ENCODE measurements at places on chromosomes 12 and 14. TPM values are rescaled to one million over a fixed set of nuclear protein-coding genes. Genes with fewer than 3 reads are reported as not detected.

DNA sequence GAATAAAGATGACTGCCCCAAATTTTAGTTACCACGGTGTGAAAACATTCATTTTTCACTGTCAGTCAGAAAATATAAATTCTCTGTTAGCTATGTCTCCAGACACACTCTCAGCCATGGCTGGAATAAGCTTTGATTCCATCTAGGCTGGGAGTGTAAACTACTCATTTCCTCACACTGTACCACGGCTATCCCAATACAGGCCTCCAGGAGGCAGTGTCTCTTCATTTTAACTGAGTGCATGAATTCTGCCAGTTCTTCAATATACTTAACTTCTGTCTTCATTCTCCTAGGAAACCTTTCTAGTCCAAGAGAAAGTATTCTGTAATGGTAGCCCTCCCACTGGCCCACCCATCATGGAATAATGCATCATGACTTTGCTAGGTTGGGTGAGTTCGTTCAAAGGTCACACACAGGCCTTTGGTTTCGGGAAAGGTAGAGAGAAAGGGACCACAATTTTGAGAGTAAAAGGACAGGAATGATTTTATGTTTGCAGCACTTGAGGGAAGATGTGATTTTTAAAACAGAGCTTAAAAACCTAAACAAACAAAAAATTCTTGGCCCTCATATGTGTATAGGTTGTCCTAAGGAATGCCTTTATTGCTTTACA is 381.1 kb downstream of the SEC23A start:
- no peaks in the 10 kb centered on the region for H3K27me3 ChIP-seq
- no peak overlapping the region for H3K27ac ChIP-seq
- DNase-seq = peak; percentile 33
- H3K4me1 ChIP-seq = no peaks in the 10 kb centered on the region

Gene PTCSC3
- total RNA-seq = not detected

GRCh38 chr12:27653661-27654060 is 42.6 kb upstream of the REP15 start:
- H3K27me3 ChIP-seq = no peaks in the 10 kb centered on the region
- no peaks in the 10 kb centered on the region for H3K36me3 ChIP-seq
- no peak overlapping the region for H3K27ac ChIP-seq
- no peaks in the 10 kb centered on the region for H3K4me1 ChIP-seq

Gene CACNA1C
- total RNA-seq = 45.3 TPM

Gene AKAP6
- total RNA-seq = 4.1 TPM

GRCh38 chr12:51848841-51849735 is 570 bp upstream of the FIGNL2 start:
- peaks cover 8% of the 10 kb centered on the region for H3K4me1 ChIP-seq
- H3K27ac ChIP-seq = peak overlapping the region; percentile 72
- no peak for DNase-seq
- H3K4me3 ChIP-seq = peak overlapping the region; percentile 52
- H3K27me3 ChIP-seq = no peaks in the 10 kb centered on the region

Gene RNFT2
- total RNA-seq = 1.4 TPM

DNA sequence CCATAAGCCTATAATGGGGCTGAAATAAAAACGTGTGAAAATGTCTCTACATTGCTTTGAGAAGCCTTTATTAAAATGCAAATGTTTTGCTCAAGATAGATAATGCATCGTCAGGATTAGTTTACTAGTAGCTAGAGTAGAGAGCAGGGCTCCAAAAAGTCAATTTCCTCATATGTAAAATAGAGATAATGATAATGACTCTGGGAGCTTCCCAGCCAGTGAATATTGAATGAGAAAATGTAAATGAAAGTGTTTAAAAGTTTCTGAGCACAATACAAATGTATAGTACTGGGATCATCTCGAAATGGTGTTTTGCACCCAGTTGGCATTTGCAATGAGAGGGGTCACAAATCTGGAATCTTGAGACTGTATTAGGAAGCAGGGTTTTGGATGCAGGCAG is 135.3 kb downstream of the OTOGL start:
- H3K27ac ChIP-seq = no peak overlapping the region
- H3K36me3 ChIP-seq = no peaks in the 10 kb centered on the region

Gene LYZ
- 7.4 TPM for total RNA-seq

DNA sequence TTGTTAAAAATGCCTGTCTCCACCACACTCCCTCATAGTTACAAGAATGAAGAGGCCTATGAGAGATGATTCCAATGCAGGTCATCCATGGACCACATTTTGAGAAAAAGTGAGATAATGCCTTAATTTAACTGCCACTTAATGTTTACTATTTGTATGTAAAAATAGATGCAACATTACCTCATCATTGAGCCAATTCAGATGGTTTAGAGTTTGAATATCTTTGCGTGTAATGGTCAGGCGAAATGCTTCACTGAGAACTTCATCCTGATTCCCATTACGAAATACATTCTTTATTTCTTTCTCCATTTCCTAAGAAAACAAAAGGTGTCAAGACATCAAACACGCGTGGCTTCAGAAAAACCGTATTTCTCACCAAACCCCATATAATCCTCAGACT is 42.3 kb downstream of the SENP1 start:
- DNase-seq = no peak
- no peaks in the 10 kb centered on the region for H3K36me3 ChIP-seq
- no peaks in the 10 kb centered on the region for H3K4me1 ChIP-seq
- H3K27me3 ChIP-seq = no peaks in the 10 kb centered on the region
- no peak overlapping the region for H3K4me3 ChIP-seq

Gene PTGER2
- total RNA-seq = 1.5 TPM

DNA sequence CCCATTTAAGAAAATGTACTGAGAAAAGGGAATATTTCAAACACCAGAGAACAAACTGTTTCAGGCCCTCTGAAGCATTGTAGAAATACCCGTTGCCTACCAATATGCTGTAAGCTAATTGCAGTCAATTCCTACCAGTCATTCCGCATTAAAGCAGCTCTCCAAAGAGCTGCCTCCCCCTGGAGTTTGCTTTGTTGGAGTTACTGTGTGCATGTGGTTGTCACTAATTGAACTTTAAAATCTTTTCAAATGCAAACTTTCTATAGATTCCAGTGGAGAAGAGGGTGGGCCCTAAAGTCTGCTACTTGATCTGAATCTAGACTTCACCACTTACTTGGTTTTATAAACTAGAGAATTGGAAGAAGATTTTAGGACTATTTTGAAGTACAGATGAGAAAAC is 112.7 kb downstream of the PLXNC1 start:
- no peaks in the 10 kb centered on the region for H3K4me1 ChIP-seq
- no peak for DNase-seq
- H3K27me3 ChIP-seq = no peaks in the 10 kb centered on the region
- peak overlapping the region; percentile 91 for H3K27ac ChIP-seq
- H3K36me3 ChIP-seq = no peaks in the 10 kb centered on the region
- H3K4me3 ChIP-seq = no peak overlapping the region

- no peaks in the 10 kb centered on the region for H3K36me3 ChIP-seq
- no peaks in the 10 kb centered on the region for H3K27me3 ChIP-seq
- H3K27ac ChIP-seq = peak overlapping the region; percentile 73
- H3K4me1 ChIP-seq = no peaks in the 10 kb centered on the region
- DNase-seq = no peak
Observed at GRCh38 chr12:14846042-14846587, 2.8 kb upstream of the ART4 start.

- no peak overlapping the region for H3K27ac ChIP-seq
- H3K36me3 ChIP-seq = no peaks in the 10 kb centered on the region
- peaks cover 6% of the 10 kb centered on the region for H3K4me1 ChIP-seq
- H3K27me3 ChIP-seq = no peaks in the 10 kb centered on the region
Observed at GRCh38 chr14:68473794-68474193, 319.1 kb downstream of the ZFP36L1 start.

- no peaks in the 10 kb centered on the region for H3K4me1 ChIP-seq
- no peak overlapping the region for H3K4me3 ChIP-seq
- no peaks in the 10 kb centered on the region for H3K36me3 ChIP-seq
- H3K27me3 ChIP-seq = no peaks in the 10 kb centered on the region
- no peak overlapping the region for H3K27ac ChIP-seq
- DNase-seq = no peak
Observed at GRCh38 chr14:101623685-101624444, 62.6 kb downstream of the DIO3 start.

Gene DCN
- 1,699 TPM for total RNA-seq

DNA sequence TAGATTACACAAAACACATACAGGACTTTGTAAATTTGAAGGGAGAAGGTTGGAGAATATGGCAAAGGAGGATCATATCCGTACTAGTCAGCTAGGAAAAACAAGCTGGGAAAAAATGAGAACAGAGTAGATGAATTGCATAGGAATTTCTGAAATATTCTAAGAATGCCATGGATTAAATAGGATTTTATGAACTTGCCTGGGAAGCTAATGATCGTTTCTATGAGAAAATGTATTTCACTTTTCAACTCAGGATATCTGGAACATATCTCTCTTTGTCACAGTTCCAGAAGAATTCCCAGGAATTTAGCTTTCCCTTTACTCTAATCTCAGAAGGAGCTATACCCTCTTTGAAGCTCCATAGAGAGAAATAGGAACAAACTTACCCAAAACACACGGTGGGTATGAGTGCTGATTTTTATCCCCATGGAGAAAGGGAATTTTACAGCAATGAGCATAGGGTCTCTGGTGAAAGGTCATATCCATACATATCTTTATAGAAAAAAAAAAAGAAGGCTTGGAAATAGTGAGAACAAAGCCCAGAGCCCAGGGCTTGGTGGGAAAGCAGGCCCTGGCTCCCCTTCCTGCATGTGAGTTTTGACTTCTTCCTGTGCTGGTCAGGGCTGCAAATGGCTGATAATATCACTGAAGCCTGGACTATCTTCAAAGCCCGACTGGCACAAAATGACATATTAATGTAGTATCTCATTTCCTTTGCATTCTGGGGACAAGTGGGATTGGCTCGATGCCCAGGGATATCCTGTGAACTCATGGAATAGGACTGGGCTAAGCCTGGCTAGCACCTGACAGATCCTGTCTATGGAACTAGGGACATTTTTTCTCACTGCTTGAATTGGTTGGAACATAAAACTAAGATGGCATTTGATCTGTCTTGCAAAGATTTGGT is 136.3 kb downstream of the AEBP2 start:
- peak; percentile 25 for DNase-seq
- peak overlapping the region; percentile 78 for H3K27ac ChIP-seq
- no peaks in the 10 kb centered on the region for H3K4me1 ChIP-seq
- H3K4me3 ChIP-seq = no peak overlapping the region
- H3K36me3 ChIP-seq = no peaks in the 10 kb centered on the region

- no peak overlapping the region for H3K27ac ChIP-seq
- no peaks in the 10 kb centered on the region for H3K27me3 ChIP-seq
- H3K4me1 ChIP-seq = no peaks in the 10 kb centered on the region
- no peak overlapping the region for H3K4me3 ChIP-seq
Observed at GRCh38 chr12:109329686-109330085, 18.0 kb upstream of the MYO1H start.

- no peak overlapping the region for H3K4me3 ChIP-seq
- no peaks in the 10 kb centered on the region for H3K27me3 ChIP-seq
- no peak overlapping the region for H3K27ac ChIP-seq
- H3K36me3 ChIP-seq = no peaks in the 10 kb centered on the region
- no peaks in the 10 kb centered on the region for H3K4me1 ChIP-seq
- DNase-seq = no peak
Observed at GRCh38 chr12:89556976-89557375, 31.1 kb upstream of the POC1B start.

DNA sequence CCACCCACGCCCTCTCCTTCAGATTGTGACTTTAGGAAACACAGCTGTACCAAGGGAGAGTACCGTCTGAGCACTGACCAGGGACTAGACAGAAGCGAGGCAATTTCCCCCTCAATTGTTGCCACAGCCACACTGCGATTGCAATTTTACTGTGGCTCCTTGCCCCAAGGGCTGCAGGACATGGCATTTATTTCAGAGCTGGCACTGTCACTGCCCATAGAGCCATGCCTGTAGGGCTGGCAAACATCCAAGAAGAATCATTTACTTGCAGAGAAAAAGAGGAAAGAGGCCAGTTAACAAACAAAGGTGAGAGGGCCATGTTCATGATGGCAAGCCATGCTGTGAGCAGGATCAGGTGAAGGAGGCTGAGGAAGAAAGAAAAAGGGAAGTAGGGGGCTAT is 129.6 kb downstream of the EMP1 start:
- no peaks in the 10 kb centered on the region for H3K27me3 ChIP-seq

Gene CARMIL3
- total RNA-seq = 0.21 TPM

DNA sequence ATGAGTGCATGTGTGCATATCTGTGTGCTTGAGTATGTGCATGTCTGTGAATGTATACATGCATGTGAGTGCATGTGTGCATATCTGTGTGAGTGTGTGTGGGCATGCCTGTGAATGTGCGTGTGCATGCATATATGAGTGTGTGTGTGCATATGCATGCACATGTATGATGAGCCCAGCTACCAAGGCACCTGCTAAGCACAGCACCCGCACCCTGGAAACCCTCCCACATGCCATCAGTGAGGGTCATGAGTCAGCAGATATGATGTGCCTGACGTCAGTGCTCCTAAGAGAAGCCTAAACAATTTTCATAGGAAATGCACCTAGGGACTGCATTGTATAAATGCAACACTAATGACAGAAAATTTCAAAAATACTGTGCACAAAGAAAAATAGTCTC is 151.1 kb downstream of the KIF26A start:
- no peaks in the 10 kb centered on the region for H3K27me3 ChIP-seq
- DNase-seq = no peak
- no peak overlapping the region for H3K27ac ChIP-seq
- H3K36me3 ChIP-seq = no peaks in the 10 kb centered on the region
- no peaks in the 10 kb centered on the region for H3K4me1 ChIP-seq

GRCh38 chr14:87334997-87335685 is 657.8 kb downstream of the GALC start:
- peak overlapping the region; percentile 28 for H3K27ac ChIP-seq
- H3K36me3 ChIP-seq = no peaks in the 10 kb centered on the region
- H3K4me3 ChIP-seq = no peak overlapping the region
- no peaks in the 10 kb centered on the region for H3K27me3 ChIP-seq
- H3K4me1 ChIP-seq = no peaks in the 10 kb centered on the region
- DNase-seq = no peak

- no peak overlapping the region for H3K27ac ChIP-seq
- no peak overlapping the region for H3K4me3 ChIP-seq
- DNase-seq = no peak
- H3K27me3 ChIP-seq = no peaks in the 10 kb centered on the region
- H3K4me1 ChIP-seq = no peaks in the 10 kb centered on the region
Observed at GRCh38 chr12:64997858-64998257, 123.2 kb downstream of the WIF1 start.
